Endothelial cell (in vitro differentiated cells): ENCODE measurements at places on chromosomes 1 and 21.

DNA sequence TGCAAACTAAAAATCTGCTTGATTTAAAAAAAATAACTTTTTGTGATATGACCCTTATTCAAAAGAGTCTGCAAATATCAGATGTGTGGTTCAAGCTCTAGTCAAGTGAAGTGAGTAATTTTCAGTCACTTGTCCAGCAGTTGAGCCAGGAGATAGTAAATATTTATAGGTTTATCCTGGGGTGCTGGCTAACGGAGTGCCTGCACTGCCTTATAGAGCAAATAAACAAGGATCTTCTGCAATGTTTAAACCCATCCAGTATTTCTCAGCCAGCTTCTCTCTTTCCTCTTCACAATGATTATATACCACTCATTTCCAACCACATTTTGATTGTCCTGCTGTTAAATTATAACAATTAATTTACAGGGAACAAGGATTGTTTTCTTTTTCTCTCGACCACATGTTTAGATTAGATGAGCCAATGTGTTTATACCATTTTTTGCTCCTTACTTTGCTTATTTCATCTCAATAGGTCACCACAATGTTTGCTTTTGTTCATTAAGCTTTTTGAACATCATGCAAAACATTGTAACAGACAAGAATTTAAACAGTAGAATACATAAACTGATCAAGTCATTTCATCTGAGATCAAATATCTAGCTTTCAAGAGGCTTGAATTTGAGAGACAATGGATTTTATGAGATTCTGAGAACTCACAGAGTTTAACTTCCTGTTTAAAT, 60.3 kb upstream of the GREM2 start:
- no peak for DNase-seq

DNA sequence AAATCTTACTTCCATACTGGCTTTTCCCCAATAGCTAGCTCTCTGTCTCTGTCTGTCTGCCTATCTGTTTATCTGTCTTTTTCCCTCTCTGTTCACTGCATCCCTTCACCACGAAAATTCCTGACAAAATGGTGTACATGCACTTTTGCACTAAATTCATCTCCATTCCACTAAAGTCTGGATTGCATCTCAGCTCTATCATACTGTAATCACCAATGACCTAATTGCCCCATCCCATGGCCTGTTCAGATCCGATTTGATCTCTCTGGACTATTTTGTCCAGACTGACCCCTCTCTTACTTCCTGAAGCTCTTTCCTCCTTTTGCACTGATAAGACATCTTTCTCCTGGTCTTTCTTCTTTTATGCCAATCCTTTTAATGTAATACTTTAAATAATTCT, 112.5 kb upstream of the USH2A start:
- no peak for DNase-seq

GRCh38 chr1:92923664-92924063, 37.6 kb downstream of the DIPK1A start:
- DNase-seq: no peak

GRCh38 chr1:209749205-209749604, 6.6 kb upstream of the TRAF3IP3 start:
- no peak for DNase-seq

DNA sequence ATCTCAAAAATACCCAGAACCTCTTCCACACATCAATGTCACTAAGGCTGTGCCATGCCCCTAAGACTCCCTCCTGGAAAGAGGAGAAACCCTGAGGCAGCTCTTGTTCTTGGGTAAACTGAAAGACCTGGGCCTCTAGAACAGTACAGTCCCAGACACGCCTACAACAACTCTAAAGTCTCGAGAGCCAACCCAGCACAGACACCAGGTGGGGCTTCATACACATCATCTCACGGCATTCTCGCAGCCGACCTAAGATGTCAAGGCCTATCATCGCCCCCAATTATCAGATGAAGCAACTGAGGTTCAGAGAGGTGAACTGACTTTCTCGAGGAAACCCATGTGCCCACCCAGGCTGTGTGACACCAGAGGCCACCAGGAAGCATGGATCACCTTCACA, 70.6 kb downstream of the MRPL37 start:
- DNase-seq: no peak

GRCh38 chr1:916173-917075, 7.3 kb upstream of the SAMD11 start:
- DNase-seq: no peak

GRCh38 chr1:10389271-10389973, 9.4 kb upstream of the PGD start:
- DNase-seq: no peak

DNA sequence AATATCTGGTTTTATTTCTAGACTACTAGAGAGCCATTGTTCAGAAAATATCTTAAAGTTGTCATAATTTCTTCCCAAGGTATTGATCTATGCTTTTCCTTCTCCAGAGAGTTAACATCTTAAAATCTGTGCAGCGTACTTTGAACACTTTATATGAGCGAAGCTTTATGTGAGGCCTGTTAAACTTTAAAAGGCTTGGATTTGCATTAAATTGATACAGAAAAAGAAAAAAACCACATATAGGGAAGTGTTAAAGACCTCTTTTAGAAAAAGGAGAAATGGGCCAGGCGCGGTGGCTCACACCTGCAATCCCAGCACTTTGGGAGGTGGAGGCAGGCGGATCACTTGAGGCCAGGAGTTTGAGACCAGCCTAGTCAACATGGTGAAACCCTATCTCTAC, 59.2 kb upstream of the MORC3 start:
- no peak for DNase-seq

GRCh38 chr1:115277276-115277675, 60.8 kb downstream of the NGF start:
- DNase-seq: no peak

GRCh38 chr1:167197692-167198091, 23.0 kb upstream of the POU2F1 start:
- DNase-seq: no peak

DNA sequence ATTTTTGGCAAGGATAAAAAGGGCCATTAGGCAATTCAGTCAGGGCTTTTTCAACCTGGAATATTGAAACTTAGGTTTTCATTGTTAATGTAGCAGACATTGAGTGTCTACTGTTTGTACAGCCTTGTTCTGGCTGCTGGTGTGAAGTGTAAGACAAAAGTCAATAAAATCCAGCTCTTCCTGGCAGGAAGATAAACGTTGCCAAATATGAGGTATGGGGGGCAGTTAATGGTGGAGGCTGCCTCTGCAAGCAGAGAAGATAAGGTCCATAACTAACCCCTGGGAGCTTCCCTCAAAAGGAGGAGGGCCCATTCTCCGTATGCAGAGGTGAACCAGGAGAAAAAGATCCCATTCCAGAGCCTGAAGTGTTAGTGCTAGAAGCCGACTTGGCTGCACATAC, 19.5 kb upstream of the SHE start:
- DNase-seq: no peak

GRCh38 chr1:17540255-17541001, 930 bp downstream of the ARHGEF10L start:
- peak; percentile 39 for DNase-seq

DNA sequence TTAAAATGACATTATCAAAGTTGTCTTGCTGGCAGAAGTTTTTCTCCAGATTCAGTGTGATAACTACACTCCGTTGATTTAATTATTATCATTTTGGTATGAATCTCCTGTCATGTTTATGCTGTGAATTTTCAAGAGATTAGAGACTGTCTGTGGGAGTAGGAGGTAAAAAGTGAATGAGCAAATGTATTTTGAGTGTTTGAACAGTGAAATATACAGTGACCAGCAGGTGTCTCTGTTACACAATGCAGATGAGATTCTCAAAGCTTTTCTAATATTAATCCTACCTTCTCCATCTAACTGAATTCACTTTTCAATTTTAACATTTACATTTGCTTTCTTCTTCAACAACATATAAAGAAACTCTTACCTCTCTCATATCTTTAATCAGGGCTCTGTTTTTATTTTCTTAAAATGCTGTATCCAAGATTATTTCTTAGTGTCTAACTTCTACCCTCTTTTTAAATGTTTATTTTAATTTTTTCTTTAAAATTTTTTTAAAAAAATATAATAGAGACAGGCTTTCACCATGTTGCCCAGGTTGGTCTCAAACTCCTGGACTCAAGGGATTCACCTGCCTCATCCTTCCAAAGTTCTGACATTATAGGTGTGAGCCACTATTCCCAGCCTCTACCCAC, 20.9 kb upstream of the HSPA13 start:
- DNase-seq: no peak

DNA sequence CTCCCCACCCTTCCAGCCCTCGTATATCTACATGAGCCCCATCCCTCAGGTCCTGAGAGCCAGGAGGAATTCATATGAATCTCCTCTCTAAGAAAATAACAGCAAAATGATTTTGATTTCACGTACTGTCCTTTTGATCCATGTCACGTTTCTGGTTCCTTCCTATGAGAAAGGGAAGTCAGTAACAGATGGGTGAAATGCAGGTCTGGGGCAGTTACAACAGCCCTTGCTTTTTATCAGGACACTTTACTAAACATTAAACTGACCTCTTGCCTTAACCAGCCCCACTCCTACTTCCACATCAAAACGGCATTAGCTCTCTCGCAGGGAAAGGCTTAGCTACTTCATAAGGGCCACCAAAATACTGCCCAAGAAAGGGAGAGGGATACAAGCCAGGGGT, 59.0 kb downstream of the SPATA46 start:
- no peak for DNase-seq

GRCh38 chr1:76278711-76279100, 204.2 kb downstream of the ST6GALNAC3 start:
- DNase-seq: no peak

GRCh38 chr21:38853421-38853919, 47.7 kb downstream of the ETS2 start:
- DNase-seq: no peak

DNA sequence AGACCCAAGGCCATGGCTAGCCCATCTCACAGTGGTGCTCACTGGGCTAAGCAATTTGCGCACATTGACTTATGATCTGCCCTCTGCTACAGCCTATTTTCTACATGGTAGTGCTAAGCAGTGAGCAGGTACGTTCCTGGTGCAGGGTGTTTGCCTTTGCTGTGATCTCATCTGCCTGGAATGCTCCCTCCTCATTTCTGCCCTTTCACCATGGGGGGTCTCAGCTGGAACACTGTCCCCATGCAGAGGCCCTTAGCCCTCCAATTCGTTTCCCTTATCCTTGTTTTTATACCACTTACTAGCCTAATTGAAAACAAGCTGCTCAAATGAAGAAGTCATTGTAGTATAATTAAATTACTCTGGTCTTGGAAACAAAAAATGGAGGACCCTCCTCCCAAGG, 2.0 kb upstream of the B3GALT5 start:
- no peak for DNase-seq

DNA sequence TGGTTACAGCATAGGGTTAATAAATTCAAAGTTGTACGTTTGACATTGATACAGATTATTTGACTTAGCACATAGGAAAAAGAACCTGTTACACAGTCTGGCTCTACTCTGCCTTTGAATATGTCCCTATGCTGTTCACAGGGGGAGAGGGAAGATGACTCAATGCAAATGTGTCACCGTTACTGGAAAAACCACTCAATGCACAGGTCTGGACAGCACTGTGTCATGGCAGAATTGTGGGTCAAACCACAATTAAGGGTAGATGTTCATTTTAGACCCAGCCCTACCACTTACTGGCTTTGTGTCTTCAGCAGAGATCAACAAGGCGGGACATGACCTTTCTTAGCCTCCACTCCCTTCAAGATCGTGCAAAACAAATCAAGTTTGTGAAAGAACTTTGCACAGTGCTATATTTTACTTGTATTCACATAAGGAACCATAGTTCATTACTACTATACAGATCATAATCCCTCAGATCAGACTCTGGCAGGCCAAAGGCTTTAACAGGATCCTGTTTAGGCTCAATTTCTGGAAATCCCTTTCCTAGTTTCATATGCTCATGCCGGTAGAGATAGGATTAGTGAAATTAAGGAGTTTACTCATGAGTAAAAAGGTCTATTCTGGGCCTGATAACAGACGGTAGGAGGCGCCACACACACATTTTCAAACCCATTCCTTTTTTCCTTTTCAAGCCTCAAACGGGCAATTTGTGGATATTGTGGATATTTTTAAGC, 22.1 kb downstream of the EIF2D start:
- DNase-seq: no peak

GRCh38 chr1:79852004-79852403, 845.5 kb upstream of the ADGRL4 start:
- DNase-seq: no peak

DNA sequence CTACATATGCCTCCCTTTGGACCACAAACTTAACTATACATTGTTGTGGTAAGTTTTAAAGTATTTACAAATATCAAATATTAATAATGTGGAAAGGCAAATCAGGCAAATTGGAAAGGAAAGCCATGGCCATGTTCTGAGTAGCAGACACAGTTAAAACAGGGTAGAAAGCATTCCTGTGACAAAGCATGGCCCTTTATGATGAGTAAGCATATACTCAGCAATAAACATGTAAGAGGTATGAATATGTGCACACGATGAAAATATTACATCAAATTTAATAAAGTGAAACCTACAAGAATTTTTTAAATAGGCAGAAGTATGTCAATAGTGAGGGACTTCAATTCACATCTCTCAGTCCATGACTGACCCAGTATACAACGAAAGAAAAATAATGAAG, 389.2 kb downstream of the DSCAM start:
- DNase-seq: no peak

DNA sequence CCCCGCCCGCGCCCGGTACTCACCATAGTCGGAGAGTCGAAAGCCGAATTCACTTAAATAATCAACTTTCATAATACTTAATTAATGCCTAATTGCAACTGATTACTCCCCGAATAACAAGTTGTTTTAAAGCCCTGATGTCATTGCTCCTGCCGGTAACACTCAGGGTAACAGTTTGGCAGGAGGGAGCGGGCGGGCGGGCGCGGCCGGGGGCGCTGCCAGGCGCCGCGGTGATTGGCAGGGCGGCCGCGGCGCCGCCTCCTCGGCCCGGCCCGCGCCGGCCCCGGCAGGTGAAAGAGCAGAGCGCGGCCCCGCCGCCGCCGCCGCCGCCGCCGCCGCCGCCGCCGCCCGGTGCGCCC, 102.2 kb downstream of the CASZ1 start:
- DNase-seq: no peak

DNA sequence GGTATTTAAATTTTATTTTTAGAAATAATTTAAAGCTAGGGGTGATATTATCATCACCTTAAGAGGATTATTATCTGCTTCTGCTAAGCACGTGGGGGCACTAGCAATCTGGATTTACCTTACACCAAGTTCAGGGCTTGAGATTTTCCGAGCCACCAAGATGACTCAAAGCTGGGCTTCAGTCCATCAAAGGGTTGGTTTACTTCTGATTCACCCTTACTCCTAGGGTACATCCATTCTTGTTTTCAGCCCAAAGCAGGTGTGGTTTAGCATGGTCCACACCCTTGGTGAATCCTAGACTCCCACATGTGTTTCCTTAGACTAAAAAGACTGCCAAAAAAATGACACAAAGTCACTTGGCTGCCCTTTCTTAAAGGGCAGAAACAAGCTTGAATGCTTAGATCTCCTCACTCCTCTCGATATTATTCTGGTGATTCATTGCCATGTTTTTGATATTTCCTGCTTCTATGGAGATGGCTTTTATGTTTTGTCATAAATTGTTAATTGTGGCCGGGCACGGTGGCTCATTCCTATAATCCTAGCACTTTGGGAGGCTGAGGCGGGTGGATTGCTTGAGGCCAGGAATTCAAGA, 9.8 kb upstream of the PRSS38 start:
- DNase-seq: no peak
